ENCODE measurements at places on chromosomes 3 and 15.

DNA sequence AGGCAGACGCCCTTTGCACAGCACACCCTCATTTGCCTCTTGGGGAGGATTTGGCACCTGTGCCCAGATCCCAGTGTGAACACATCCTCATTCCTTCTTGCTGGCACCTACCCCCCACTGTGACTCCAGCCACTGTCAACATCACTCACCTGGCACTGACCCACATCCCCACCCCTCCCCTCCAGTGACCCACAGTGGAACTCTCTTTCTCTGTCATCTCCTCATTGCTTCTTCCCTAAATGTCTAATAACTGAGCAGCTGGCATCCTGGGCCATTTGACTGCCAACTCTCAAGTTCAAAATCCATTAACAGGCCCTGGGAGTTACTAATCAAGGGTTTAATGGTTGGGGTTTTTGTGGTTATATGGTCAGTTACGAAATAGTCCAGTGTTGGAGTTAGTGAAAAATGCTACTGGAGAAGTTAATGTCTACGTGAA, 14.4 kb downstream of the SNAPC5 start:
- DNase-seq, result no peak

- no peak for DNase-seq
Measured at GRCh38 chr3:141400073-141400971, 32.0 kb downstream of the ZBTB38 start.

- no peak for DNase-seq
Measured at GRCh38 chr15:31338318-31338878, 11.8 kb downstream of the KLF13 start.

DNA sequence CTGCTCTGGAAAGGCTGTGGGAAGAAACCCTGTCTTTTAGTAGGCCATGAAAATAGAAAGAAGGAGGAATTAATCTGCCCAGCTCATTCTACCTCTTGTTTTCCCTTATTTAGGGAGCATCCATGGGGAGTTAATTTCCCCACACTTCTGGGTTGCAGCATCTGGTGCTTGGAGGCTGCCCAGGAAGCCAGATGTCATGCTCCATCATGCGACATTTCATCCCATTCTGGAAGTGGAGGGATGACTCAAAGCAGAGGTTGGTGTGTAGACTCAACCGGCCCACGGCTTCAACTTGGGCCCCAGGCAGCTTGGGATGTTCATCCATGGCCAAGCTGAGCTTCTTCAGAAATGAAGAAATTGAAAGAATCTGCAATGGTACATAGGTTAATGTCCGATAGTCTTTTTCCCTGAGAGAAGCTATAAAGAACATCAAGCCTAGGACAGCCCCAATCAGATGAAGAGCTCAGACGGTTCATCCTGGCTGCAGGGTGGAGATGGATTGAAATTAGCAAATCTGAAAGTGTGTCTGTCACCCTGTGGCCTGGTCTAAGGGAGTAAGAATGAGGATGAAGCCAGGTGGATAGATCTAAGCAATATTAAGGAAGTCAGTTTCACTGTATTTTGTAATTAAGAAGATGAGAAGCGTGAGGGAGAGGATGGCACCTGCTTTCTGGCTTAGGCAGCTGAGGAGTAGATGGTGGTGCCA, 24.5 kb upstream of the PROK2 start:
- DNase-seq, result no peak

- DNase-seq, result peak; percentile 91
Measured at GRCh38 chr3:9422712-9423424, 25.5 kb downstream of the SETD5 start.

Data from HCT116 (cell line).